ENCODE measurements at places on chromosomes 2 and 18.
A peak's percentile ranks its signal among the peaks of the same experiment; 100 is the strongest.

DNA sequence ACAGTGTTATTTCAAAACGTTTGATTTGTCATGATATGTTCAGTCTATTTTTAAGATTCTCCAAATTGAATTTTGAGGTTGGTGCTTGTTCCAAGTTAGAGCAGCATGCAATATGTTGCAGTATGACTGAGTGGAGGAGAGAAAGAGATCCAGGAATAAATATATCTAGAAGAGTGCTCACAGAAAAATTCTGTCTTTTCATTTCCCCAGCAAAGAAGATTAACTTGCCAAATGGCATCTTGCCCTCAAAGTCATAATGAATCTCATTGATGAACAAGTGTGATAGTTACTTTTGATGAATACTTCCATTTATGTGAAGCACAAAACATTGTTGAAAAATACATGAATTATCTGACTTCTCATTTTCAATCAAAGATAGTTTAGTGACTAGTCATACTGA, 95.9 kb downstream of the KCNJ3 start:
- DNase-seq, result no peak

GRCh38 chr2:46988733-46989481, 73.3 kb upstream of the MCFD2 start:
- DNase-seq, result no peak

DNA sequence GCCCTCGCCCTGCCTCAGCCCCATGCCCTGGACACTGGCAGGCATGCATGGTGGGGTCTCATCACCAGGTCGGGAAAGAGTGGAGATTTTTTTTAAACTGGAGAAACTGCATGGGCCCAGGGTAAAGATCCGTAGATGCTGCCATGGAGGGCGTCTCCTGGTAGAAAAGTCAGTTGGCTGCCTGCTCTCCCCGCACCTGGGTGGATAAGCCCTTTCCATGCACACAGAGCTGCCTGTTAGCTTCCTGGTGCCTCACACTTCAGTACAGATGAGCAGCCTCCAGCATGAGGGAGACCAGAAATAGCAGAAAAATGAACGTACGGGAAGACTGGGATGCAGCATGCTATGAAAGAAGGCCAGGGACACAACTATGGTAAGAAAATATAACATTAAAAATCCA, 92.0 kb downstream of the ASAP2 start:
- no peak for DNase-seq

DNA sequence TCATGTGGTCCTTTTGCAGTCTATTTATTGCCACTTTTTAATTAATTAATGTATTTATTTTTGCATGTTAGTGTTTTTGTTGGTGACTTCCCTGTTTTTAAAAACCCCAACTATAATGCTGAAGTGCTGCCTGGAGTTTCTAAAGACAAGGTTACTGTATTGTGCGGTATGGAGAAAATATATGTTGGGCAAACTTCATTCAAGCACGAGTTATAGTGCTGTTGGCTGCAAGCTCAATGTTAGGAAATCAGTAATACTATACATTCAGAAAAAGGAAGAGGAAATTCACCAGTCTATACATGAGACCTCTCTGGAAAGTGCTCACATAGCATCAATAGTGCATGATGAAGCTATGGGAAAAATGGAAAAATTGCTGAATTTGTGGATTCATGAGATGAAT, 15.4 kb upstream of the RBMS1 start:
- no peak for DNase-seq

DNA sequence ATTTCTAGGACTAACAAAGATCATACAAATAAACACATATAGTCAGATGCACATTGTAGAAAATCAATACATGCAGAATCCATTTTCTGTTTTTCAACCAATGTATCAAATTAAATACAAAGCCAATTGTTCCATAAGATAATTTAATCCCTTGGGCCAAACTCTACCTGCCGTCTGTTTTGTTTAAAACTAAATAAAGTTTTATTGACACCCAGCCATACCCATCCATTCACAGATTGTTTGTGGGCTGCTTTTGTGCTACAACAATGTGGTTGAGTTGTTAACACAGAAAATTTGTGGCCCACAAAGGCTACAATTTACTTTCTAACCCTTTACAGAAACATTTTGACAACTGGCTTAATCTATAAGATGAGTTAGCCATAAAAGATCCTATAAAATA, 484.0 kb upstream of the ID2 start:
- DNase-seq, result no peak

DNA sequence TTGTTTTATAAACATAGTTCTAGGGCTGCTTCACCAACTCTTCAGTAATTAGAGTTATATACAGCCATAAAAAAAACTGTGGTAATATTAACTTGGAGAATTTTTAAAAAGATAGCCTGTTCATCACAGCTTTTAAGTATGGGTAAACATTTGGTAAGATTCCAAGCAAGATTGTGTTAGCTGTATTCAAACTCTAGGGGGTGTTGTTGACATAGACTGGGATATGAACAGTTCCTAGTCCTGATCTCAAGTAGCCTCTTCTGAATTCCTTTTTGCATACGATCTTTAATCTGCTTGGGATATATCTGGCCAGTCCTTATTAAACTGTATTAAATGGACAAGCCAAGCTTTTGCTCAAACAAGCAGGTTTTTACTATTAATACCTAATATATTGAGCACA, 13.4 kb downstream of the NOP58 start:
- no peak for DNase-seq

GRCh38 chr2:65313126-65313953, 85.7 kb downstream of the ACTR2 start:
- no peak for DNase-seq

- no peak for DNase-seq
Observed at GRCh38 chr2:196247114-196247975, 76.0 kb upstream of the STK17B start.

DNA sequence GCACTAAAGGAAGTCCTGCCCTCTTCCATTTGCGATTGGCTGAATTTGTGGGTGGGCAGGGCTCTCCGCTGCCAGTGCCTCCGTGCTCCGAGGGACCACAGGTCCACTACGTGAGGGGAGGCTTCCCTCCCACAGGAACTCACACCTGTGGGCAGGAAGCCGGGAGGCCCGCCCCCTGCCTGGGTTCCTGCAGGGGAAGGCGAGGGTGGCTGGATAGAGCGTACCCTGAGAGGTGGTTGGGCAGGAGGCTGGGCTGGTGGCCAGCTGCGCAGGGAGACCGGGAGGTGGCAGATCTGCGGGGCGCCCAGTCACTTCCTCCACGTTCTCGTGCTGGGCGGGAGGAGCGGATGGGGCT, 47.0 kb upstream of the PTH2R start:
- no peak for DNase-seq

GRCh38 chr2:100707016-100707947, 112.7 kb upstream of the NPAS2 start:
- no peak for DNase-seq

DNA sequence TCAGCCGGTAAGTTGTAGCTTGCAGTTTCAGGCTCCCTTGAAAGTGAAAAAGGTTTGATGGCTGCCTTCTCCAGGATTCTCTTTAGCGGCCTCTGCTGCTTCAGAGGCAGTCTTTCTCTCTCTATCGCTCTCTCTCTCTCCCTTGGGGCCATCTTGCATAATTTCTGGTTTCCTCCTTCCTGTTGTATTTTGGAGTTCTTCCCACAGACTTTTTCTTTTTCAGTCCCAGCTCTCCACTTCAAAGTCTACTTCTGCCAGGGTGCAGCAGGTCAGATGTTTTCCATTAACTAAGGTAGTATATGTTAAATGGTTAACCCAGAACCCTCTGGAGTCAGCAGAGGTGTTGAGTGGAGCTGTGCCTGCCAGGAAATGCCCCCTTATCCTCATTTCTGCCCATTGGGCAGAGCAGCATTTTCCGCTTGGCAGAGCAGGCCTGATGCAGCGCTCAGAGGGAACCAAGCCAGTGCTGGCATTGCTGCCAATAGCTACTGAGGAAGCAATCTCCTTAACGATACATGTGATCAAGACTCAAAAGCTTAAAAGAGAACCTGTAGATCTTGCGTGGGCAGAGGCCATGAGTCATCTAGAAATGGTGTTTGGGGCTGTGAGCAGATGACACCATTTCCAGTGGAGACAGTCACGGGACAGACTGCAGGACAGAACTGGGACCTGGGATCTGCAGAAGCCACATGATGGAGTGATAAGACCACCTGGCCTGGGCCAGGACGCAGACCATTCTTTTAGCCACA, 20.8 kb downstream of the DBI start:
- DNase-seq, result no peak

DNA sequence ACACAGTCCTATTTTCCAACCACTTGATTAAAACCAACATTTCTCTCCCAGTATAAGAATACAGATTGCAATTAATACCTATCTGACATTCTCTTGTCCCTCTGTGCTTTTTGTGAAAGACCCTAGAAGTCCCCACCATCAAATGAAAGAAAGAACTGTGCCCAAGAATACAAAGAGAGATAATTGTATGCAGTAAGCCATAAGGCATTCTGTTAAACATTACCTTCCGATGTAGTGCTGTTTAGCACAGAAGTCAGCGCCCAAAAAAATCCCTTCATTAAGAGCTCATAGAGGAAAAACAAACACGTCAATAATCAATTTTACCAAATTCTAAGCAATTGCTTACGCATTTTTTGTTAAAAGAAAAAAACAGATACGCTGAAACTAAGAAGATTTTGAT, 41.1 kb downstream of the ZNF516 start:
- DNase-seq, result no peak

GRCh38 chr18:48680339-48681250, 141.8 kb downstream of the CTIF start:
- peak; percentile 7 for DNase-seq

- DNase-seq, result no peak
Observed at GRCh38 chr18:36323421-36323820, 25.9 kb downstream of the FHOD3 start.

- no peak for DNase-seq
Observed at GRCh38 chr18:23321996-23322395, 131.1 kb upstream of the RIOK3 start.

DNA sequence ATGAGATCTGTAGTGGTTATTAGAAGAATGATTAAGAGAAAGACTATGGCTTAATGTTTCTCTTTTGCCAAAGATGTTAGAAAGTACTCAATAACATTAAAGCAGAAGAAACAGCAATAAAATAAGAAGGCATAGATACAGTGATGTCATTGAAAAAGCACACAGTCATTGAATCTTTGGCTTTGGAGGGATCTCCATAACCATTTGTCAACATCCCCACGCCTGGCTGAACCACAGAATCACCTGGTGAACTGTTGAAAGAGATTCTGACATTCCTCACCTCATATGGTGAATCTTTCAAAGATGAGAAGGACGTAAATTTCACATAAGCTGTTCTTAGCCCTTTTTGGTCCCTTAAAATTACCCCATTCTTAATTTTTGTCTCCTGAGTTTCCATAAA, 324.6 kb upstream of the NRP2 start:
- no peak for DNase-seq
